ENCODE measurements at places on chromosomes 11 and 22.

DNA sequence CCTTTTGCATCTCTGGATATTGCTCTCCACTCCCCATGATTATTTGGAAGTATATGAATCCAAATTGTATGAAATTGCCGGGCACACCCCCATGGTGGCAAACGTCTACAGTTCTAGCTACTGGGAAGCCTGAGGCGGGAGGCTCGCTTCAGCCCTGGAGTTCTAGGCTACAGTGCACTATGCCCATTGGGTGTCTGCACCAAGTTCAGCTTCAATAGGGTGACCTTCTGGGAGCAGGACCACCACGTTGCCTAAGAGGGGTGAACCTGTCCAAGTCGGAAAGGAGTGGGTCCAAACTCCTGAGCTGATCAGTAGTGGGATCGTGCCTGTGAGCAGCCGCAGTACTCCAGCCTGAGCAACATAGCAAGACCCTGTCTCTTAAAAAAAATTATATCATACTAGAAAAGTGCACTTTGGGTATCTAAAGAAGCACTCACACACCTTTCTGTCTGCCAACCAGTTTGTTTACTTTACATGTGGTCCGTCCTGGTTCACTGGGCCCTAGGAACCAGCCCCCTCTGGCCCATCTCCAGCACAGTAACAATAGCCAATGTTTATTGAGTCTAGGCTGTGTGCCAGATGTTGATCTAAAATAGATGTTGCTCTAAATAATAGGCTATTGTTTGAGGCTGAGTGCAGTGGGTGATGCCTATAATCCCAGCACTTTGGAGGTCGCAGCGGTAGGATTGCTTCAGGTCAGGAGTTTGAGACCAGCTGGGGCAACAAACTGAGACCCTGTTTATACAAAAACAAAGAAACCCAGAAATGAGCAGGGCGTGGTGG lies 16.4 kb upstream of the KAT5 start:
- DNase-seq, result no peak

GRCh38 chr11:2269601-2270321 lies 627 bp downstream of the ASCL2 start:
- no peak for DNase-seq

- DNase-seq, result no peak
These were observed 304.1 kb upstream of the ANO5 start for GRCh38 chr11:21888814-21889213.

GRCh38 chr11:21794306-21794705 lies 398.6 kb upstream of the ANO5 start:
- DNase-seq, result no peak

DNA sequence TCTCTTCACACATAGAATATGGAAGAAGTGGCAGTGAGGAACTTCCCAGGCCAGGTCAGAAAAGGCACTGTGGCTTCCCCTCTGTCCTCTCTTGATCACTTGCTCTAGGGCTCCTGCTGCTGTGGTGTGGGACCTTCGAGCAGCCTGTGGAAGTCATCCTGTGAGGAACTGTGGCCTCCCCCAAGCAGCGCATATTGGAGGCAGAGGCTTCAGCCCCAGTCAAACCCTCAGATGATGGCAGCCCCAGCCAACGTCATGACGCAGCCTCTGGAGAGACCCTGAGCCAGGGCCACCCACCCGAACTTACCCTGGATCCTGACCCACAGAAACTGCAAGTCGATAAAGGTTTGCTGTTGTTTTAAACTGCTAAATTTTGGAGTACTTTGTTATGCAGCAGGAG lies 444.9 kb downstream of the TBC1D22A start:
- DNase-seq, result no peak

GRCh38 chr11:83278351-83278750 lies 7.8 kb downstream of the CCDC90B start:
- no peak for DNase-seq

DNA sequence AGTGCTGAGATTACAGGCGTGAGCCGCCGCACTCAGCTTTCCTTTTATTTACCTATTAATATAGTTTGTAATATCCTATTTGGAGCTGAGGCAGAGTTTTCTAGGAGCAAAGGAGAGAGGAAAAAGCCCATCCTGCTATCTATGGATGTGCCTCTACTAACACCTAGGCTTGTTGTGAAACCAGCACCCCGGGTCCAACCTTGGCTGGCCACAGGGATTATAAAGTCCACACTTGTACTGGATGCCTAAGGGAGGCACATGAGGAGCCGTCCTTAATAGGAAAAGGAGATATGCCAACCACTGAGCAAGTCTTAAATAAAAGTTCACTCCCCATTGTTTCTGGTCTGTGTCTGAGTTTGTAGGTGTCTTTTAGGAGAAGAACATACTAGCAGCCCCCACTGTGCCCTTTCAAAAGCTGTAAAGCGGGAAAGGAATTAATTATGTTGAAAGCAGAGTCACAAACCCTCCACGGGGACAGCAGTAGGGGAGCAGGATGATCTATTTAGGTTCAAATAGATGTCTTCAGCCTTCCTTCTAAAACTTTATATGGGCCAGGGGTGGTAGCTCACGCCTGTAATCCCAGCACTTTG lies 29.3 kb downstream of the RRP7A start:
- DNase-seq, result no peak

GRCh38 chr11:24514219-24514594 lies 17.4 kb downstream of the LUZP2 start:
- DNase-seq, result no peak

- DNase-seq, result no peak
These were observed 7.5 kb downstream of the MALAT1 start for GRCh38 chr11:65506290-65506771.

DNA sequence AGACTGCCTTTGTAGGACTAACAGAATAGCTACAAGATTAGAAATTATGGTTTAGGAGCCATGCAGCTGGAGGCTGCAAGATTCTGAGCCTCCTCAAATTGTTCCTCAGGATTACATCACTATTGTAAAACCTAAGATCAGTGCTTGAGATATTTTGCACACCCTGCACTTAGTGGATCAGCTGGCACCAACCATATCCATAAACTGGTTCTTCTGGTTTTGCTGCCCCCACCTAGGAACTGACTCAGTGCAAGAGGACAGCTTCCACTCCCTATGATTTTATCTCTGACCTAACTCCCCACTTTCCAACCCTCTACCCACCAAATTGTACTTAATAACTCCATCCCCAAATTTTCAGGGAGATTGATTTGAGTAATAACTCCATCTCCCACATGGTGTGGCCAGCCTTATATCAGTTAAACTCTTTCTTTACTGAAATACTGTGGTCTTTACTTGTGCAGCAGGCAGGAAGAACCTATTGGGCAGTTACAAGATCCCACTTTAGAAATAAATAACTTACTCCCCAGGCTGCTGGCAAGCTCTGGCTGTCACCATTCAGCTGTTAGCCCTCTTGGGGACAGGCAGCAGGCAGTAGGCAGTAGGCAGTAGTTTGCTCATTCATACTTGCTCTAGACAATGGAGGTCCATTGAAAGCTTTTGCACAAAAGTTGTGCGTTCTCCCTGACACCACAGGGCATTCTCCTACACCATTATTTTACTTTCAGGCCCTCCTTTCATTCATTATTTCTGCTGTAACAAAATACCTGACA lies 119.0 kb downstream of the SLC17A6 start:
- DNase-seq, result no peak

- no peak for DNase-seq
These were observed 1.4 kb downstream of the USP47 start for GRCh38 chr11:11843211-11843621.

DNA sequence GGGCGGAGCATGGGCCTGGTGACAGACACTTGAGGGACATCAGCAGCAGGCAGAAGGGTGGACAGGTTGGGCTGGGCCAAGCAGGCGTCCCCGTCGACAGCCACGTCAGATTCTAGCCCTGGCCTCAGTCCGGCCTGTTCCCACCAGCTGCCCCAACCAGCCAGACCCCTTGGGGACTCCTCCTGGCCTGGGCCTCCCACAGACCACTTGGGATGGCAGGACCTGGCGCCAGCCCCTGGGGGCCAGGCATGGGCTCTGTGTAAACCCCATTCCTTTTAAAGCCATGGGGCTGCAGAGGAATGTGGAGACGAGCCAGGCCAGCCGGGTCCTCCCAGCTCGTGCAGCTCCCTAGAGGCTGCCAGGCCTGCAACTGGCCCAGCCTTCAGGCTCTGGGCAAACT lies 4.7 kb upstream of the SUSD2 start:
- no peak for DNase-seq

DNA sequence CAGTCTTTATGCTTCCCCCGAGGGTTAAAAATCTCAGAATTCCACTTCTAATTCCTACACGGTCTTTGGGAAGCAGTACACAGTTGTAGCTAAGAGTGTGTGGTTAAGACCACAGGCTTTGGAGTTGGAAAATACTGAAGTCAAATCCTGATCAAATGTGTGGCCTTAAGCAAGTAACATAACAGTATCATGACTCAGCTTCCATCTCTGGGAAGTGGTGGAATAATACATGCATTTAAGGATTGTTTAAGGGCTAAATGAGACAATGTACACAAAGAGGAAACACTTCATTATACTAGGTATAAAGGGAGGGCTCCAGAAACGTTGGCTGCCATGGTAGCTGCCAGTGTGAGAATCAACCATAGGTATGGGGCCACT lies 71.5 kb downstream of the FAT3 start:
- DNase-seq, result no peak

DNA sequence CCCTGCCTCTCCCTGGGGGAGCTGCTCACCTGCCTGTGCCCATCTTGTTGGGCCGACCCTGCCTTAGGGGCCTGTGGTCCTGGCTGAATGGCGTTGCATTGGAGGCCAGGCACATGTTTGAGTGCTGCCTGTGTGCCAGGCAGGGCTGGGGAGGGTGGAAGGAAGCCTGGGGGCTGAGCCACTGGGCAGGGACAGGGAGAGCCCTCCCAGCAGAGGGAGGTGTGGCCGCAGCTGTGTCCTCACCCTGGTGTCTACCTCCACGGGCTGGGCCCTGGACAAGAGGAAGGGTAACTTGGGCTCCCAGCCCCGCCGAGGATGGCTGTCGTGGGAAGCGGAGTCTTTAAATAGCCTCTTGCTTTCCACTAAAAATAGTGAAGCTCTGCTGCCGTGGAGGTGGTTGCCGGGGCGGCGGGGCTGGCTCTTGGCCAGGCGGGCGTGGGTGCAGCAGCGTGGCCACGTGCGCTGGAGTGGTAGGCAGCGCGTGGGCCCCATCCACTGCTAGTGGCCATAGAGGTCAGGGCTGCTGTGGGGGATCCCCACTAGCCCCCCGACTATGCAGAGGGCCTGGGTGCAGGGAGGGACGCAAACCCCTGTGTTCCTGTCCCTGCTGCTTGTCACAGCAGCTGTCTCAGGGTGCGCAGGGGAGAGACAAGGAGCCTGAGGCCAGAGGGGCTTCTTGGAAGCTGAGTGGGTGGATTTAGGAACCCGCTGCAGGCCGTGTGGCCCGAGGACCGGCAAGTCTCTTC lies 6.2 kb downstream of the ZDHHC8 start:
- DNase-seq, result no peak

DNA sequence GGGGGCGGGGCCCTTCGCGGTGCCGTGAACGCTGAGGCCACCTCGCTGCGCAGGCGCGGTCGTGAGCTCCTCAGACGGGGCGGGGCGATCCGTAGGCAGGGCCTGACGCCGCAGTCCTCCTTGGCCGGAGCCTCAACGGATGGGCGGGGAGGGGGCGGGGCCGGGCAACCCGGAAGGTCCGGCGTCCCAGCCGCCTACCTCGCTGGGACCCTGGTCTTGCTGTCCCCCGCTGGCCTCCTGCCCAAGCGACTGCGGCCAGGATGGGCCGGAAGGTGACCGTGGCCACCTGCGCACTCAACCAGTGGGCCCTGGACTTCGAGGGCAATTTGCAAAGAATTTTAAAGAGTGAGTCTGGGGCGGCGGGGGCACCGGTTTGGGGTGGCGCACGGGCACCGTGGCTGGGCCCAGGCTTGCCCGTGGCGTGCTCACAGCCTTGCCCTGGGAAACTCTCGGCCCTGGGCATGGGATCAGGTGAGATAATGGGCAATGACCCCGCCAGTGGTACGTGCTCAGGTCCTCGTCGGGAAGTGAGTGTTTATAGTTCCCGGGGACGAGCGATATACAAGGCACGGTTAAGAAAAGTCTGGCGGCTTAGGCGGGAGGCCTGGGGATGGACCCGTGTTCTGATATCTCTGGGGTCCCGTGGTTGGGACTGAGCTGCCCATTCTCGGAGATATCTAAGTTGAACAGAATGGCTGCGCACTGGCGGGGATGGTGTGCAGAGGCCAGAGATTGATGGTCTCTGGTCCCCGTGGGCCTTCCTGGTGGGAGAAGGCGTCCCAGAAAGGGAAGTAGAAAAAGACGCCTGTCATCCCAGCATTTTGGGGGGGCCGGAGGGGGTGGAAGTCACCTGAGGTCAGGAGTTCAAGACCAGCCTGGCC lies at the start of gene NADSYN1:
NADSYN1 (plus strand) TSS at position 167 of the 881 bp plus-strand sequence; CDS start at position 261, 94 bp downstream.
- peak; percentile 92 for DNase-seq

DNA sequence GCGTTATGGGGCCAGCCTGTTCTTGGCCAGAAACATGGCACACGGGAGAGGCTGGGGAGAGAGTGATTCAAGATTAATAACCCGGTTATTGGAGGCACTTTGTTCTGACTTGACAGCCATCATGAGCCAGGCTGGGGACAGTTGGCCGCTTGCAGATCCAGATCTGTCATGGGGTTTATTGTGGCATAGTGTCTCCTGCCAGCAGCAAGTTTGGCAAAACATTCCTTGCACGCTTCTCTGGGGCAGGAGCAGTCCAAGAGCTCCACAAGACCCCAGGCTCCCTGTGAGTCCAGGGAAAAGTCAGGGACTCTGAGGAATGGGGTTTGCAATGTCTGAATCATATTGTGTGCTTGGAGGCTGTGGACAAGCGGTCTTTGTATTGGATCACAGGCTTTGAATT lies 270.4 kb downstream of the MIAT start:
- no peak for DNase-seq

- DNase-seq, result peak; percentile 71
These were observed 3.9 kb downstream of the UCP3 start for GRCh38 chr11:74004759-74005615.

DNA sequence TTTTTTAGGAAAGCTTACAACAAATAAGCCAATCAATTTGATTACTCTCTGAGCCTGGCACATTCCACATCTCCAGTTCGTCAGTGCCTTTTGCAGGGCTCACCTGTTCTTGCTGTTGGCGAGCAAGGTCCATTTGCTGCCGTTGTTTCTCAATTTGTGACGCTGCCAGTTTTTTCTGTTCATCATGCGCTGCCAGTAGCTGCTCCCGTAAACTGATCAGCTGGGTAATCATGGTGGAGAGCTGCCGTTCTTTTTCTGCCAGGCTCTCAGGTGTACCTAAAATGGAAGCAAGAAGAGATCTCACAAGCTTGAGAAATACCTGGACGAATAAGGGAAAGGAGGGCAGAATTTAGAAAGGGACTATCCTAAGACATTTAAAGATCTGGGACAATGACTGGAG lies 169.7 kb downstream of the SOX6 start:
- DNase-seq, result no peak

DNA sequence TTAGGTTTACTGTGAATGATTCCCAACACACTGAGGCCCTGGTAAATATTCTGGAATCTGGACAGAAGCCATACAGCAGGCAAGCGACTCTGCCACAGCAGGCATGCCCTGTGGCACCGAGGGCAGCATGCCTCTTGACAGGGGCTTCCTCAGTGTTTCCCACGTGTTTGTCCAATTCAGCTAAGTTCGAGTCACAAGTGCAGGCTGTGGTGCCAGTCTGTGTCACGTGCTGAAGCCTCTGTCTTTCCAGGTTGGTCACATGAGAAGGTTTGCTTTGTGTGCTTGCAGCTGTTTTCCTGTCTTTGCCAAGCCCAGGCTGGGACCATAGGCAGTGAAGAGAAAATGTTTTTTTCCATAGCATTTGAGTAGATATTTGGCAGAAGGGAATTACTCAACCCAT lies 2.4 kb upstream of the PPFIBP2 start:
- no peak for DNase-seq

GRCh38 chr22:26646158-26646557 lies 11.2 kb upstream of the MIAT start:
- DNase-seq, result no peak
